Activated CD4-positive, alpha-beta T cell treated with anti-CD3 and anti-CD28 coated beads, Interleukin-2, amount 10 ng/mL, durations not matched to agents 7 days and 5 days (primary cell): ENCODE measurements at places on chromosomes 2 and 18. TPM values are rescaled to one million over a fixed set of nuclear protein-coding genes. Genes with fewer than 3 reads are reported as not detected.

GRCh38 chr2:192593561-192593960 is 398.8 kb upstream of the TMEFF2 start:
- no peak for DNase-seq
- H3K4me3 ChIP-seq = no peak overlapping the region
- H3K36me3 ChIP-seq = no peaks in the 10 kb centered on the region
- no peaks in the 10 kb centered on the region for H3K27me3 ChIP-seq
- H3K27ac ChIP-seq = no peak overlapping the region

GRCh38 chr2:6186332-6187151 is 494.4 kb downstream of the SOX11 start:
- no peaks in the 10 kb centered on the region for H3K27me3 ChIP-seq
- DNase-seq = no peak
- no peaks in the 10 kb centered on the region for H3K36me3 ChIP-seq
- no peaks in the 10 kb centered on the region for H3K4me1 ChIP-seq
- H3K4me3 ChIP-seq = no peak overlapping the region

DNA sequence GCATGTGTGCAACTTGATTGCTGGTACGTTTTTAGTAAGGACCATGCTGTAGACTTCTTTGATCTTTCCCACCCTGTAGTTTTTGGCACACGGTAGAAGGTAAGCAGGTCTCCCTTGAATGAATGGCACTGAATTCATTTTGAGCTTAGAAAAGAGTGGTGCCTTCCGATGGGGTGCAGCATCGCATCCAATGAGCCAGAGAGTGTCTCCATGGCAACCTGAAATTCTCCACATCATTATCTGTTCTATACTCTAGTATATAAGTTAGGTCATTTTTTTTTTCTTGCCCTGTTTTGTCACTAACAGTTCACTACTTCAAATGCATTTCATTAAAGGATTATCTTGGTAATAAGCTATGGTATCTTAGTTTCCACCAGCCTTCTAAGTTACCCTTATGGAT is 81.2 kb upstream of the REV1 start:
- no peaks in the 10 kb centered on the region for H3K36me3 ChIP-seq
- no peaks in the 10 kb centered on the region for H3K27me3 ChIP-seq
- no peak overlapping the region for H3K4me3 ChIP-seq
- no peak for DNase-seq
- no peaks in the 10 kb centered on the region for H3K4me1 ChIP-seq

PLEKHB2 gene
- 55.4 TPM for total RNA-seq

DNA sequence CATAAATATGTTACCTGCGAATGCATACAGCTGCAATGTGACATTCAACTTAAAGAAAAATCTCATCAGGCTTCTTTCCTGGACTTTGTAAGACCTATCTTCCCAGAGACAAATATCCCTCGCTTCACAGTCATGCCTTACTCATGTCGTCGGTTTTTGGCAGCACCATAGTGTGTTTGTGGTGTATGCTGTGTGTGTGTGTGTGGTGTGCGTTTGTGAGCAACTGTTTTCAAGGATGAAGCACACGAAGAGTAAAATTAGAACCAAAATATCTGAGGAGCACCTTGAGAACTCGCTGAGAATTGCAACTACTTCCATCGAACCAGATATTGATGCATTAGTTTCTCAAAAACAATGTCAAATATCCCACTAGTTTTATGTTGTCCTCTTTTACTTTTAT is 56.9 kb downstream of the ASB1 start:
- H3K36me3 ChIP-seq = no peaks in the 10 kb centered on the region
- no peak overlapping the region for H3K27ac ChIP-seq
- no peaks in the 10 kb centered on the region for H3K27me3 ChIP-seq

GRCh38 chr2:71460595-71461303 is 7.4 kb downstream of the DYSF start:
- no peak overlapping the region for H3K27ac ChIP-seq
- no peak overlapping the region for H3K4me3 ChIP-seq
- no peak for DNase-seq
- H3K4me1 ChIP-seq = peaks cover 3% of the 10 kb centered on the region

GRCh38 chr18:42305869-42306593 is 351.0 kb downstream of the PIK3C3 start:
- no peak overlapping the region for H3K27ac ChIP-seq
- H3K4me3 ChIP-seq = no peak overlapping the region
- no peaks in the 10 kb centered on the region for H3K36me3 ChIP-seq

DNA sequence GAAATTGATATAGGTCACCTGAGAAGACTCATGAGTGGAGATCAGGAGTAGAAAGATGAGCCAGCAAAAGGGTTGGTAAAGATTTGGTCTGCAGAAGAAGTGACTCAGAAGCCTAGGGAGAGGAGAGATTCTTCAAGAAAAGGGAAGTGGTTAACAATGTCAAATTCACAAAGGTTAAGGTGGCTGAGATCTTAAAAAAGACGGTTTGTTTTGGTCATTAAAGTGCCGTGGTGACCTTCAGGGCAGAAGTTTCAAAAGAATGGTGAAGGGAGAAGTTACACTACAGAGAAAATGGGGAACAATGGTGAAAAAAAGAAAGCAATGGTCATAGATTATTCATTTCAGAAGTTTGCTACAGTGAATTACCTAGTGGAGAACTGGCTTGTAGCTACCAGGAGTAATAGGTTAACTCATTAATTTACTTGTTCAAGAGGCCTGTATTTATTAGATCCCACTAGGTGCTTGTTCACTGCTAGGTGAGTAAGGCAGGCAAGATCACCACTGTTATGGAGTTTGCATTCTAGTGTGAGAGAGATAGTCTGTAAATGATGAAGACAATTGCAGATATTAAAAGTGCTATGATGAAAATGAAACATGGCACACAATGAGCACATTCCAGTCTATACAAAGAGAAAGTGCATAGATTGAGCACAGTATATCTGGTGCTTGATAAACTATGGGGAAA is 43.0 kb downstream of the FBXO48 start:
- peaks cover 5% of the 10 kb centered on the region for H3K27me3 ChIP-seq
- H3K27ac ChIP-seq = no peak overlapping the region
- peaks cover 3% of the 10 kb centered on the region for H3K36me3 ChIP-seq
- peaks cover 3% of the 10 kb centered on the region for H3K4me1 ChIP-seq
- no peak overlapping the region for H3K4me3 ChIP-seq

UGT1A5 gene
- not detected for total RNA-seq

DNA sequence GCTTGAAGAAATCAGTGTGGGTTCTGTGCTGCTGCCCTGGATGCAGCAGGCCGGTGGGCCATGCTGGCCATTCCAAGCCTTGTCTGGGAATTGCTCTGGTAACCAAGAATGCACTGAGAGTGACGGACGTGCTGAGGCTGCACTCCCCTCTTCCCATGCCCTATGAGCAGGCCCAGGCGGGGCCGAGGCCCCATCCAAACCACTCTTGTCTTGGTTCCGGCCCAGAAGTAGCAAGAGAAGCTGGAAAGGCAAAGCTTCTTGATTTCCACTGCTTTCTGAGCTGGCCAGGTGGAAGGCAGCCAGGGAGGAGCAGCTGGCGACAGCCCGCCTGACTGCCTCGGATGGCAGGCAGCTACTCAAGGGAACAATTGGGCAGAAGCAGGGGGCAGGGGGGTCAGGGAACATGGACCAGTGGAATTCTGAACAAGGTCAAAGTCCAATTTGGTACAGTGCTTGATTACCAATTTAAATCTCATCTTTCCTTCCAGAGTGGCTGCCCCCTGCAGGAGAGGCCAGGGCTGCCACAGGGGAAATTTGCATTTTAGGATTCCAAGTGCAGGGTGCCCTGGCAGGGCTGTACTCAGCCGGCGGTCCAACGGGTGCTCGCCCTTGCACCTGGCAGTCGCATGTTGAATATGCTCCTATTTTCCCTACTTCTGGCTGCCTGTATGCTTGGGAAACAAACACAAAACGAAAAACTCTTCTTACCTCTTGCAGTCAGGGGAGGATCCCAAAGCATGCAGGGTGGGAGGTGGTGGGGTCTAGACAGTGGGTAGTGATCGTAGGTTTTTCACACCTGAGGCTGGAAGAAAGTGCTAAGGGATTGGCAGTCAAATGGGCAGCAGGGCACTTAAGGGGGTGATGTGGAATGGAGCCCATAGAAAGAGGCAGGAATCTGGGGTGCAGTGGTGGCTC is 67.3 kb downstream of the LIPG start:
- peaks cover 2% of the 10 kb centered on the region for H3K27me3 ChIP-seq
- no peak overlapping the region for H3K4me3 ChIP-seq
- H3K4me1 ChIP-seq = no peaks in the 10 kb centered on the region

GRCh38 chr2:143603035-143603655 is 473.9 kb downstream of the ARHGAP15 start:
- H3K27ac ChIP-seq = no peak overlapping the region
- no peak for DNase-seq
- peaks cover 30% of the 10 kb centered on the region for H3K36me3 ChIP-seq

DNA sequence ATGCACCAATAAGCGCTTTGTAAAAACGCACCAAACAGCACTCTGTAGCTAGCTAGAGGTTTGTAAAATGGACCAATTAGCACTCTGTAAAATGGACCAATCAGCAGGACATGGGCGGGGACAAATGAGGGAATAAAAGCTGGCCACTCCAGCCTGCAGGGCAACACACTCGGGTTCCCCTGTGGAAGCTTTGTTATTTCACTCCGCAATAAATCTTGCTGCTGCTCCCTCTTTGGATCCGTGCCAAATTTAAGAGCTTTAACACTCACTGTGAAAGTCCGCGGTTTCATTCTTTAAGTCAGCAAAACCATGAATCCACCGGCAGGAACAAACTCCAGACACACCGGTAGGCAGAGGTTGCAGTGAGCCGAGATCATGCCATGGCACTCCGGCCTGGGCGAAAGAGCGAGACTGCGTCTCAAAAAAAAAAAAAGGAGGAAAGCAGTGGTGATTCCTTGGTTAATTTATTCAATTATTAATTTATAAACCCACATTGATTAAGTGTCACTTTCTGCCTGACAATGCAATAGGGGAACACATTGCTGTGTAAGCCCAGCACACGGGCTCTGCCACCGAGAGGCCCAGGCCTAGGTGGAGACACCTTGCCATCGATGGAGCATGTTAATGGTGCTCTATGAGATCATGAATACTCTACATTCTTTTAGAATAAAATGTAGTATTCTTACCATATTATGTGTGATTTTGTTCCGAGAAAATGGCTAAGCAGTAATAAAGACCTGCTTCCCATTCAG is 687.6 kb upstream of the HS6ST1 start:
- H3K27me3 ChIP-seq = no peaks in the 10 kb centered on the region
- H3K36me3 ChIP-seq = no peaks in the 10 kb centered on the region
- H3K4me3 ChIP-seq = no peak overlapping the region
- no peaks in the 10 kb centered on the region for H3K4me1 ChIP-seq
- no peak for DNase-seq

- H3K4me1 ChIP-seq = no peaks in the 10 kb centered on the region
- H3K4me3 ChIP-seq = no peak overlapping the region
- H3K27me3 ChIP-seq = peaks cover 2% of the 10 kb centered on the region
Measured at GRCh38 chr2:120992791-120993555, 257.3 kb downstream of the GLI2 start.

- peaks cover 10% of the 10 kb centered on the region for H3K27me3 ChIP-seq
- H3K4me1 ChIP-seq = no peaks in the 10 kb centered on the region
- DNase-seq = no peak
- no peak overlapping the region for H3K27ac ChIP-seq
Measured at GRCh38 chr18:12086249-12086648, 7.4 kb upstream of the ANKRD62 start.
